ENCODE measurements at places on chromosomes 1 and 21.

DNA sequence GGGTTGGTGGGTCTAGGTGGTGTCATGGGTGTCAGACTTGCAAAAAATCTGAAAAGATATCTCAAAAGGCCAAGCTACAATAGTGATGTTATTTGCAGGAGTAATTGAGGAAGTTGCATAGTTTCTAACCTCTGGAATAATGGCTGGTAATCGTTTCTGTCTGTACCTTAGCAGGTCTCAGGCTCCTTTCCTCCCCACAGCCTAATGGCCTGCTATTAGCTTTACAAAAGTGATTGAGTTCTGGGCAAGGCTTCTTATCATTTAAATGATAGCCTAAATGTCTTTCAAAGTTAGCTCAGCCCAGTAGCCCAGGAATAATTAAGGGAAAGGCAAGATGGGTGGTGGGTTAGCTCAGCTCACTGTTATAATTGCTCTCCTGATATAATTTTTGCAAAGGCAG lies 37.7 kb upstream of the IGSF5 start:
- DNase-seq = no peak

GRCh38 chr1:243903895-243904294 lies 53.9 kb upstream of the AKT3 start:
- DNase-seq = no peak

DNA sequence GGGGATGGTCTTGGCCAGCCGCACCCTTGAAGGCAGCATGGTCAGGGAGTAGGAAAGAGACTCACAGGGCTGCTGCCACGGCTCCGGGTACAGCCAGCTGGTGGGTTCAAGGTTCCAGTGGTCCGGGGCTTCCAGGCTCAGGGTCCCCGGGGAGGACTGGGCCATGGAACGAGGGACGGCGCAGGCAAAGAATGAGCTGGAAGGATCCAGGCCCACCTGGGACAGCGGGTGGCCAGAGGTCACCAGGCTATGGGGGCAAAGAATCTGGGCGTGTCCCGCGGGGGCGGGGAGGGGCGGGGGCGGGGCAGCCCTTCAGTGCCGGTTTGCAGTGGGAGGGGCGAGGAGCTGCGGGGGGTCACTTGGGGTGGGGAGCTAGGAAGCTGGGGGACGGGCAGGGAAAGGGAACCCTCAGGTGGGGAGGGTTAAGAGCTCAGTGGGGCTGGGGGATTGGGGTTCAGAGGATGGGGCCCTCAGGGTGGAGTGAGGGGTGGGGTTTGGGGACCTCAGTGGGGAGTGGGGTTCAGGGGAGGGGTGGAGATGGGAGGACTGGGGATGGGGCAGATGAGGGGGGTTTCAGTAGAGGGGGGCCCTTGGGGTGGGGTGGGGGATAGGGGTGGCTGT lies at the start of gene DNMT3L:
Gene DNMT3L (minus strand): TSS at position 223 of the 621 bp plus-strand sequence. CDS start 638 bp downstream, outside the sequence.
- DNase-seq = no peak

DNA sequence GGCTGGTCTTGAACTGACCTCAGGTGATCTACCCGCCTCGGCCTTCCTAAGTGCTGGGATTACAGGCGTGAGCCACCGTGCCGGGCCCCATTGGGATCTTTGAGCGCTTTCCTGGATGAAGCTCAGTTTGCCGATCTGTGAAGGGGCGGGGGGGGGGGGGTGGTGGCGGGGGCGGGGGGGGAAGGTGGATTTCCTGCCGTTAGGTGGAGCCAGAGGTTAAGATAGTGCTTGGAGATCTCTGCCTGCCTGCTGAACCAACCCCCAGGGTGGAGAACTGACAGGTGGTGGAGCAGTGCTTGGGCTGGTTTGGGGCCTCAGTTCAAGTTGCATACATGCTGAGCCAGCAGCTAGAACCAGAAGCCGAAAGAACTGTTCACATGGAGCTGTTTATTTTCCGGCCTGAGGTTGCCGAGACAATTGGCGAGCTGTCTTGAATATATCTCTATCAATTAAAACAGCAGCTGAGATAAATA lies 1.7 kb downstream of the TMCC2 start:
- DNase-seq = peak; percentile 67

GRCh38 chr1:22641906-22642636 lies 1.4 kb upstream of the C1QC start:
- peak; percentile 90 for DNase-seq

- DNase-seq = no peak
Measured at GRCh38 chr1:7426780-7427604, 344.1 kb upstream of the VAMP3 start.

DNA sequence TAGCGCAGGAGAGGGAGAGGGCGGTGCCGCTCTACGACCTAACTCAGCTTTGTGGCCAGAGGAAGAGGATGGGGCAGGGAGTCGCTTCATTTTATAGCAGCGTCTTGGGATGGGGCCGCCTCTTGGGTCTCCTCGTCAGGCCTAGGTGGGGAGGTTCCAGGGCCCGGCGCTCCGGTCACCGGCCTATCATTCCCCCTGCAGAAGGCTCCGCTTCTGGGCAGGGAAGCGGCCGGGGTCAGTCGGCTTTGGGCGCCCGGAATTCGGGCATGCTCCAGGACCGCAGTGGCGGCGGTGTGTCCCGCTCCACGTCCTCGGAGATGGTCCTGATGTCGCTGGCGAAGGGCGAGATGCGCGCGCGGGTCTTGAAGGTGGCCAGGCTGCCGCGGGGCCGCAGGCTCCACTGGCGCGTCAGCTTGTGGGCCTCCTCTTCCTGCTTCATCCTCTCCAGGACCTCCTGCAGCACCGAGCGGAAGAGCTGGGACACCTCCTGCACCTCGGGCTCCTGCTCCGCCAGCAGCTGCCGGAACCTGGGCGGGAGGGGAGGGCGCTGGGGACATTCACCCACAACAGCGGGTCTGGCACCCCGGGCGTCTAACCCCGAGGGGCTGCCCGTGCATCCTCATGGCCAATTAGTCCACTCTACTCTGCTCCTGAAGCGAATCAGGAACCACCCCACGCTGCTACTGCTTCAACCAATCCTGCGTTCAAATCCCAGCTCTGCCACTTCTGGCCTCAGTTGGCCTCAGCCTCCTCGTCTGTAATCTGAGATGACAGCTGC lies 13.0 kb downstream of the RD3 start:
- DNase-seq = no peak

DNA sequence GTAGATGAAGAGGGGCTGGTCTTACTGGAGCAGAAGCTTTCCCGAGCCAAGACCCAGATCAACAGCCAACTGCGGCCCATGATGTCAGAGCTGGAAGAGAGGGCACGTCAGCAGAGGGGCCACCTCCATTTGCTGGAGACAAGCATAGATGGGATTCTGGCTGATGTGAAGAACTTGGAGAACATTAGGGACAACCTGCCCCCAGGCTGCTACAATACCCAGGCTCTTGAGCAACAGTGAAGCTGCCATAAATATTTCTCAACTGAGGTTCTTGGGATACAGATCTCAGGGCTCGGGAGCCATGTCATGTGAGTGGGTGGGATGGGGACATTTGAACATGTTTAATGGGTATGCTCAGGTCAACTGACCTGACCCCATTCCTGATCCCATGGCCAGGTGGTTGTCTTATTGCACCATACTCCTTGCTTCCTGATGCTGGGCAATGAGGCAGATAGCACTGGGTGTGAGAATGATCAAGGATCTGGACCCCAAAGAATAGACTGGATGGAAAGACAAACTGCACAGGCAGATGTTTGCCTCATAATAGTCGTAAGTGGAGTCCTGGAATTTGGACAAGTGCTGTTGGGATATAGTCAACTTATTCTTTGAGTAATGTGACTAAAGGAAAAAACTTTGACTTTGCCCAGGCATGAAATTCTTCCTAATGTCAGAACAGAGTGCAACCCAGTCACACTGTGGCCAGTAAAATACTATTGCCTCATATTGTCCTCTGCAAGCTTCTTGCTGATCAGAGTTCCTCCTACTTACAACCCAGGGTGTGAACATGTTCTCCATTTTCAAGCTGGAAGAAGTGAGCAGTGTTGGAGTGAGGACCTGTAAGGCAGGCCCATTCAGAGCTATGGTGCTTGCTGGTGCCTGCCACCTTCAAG lies 57.3 kb downstream of the LAMC2 start:
- peak; percentile 42 for DNase-seq

All from ovary (tissue), 10 donors.